ENCODE measurements at places on chromosomes 13 and 19.
A peak's percentile ranks its signal among the peaks of the same experiment; 100 is the strongest.

DNA sequence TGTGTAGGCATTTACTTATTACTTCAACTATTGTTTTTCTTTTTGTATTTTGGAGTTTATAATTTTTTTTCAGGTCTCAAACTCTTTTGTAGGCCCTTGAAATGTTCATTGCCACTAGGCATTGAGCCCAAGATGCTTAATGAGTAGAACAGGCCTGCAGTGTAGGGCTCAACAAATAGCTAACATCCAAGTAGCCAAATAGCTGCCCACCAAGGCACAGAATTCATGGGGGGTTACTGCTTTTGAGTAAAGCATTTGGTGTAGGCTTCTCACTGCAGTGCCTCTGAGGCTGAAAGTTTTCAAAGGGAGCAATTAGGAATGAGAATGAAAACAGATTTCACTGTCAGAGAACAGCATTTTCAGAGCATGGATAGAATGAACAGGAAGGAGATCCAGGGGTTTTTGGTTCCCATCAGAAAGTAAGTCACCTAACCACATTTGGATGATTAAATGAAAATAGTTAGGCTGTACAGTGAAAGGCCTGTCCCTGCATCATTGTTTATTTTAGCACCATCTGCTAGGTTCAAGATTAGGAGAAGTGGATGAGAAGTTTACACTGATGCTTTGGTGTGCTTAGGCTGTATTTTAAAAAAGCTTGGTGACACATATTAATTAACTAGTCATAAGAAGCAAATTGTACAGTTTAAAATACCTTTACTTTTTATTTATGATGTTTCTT, 61.0 kb downstream of the EDNRB start:
- DNase-seq = no peak

DNA sequence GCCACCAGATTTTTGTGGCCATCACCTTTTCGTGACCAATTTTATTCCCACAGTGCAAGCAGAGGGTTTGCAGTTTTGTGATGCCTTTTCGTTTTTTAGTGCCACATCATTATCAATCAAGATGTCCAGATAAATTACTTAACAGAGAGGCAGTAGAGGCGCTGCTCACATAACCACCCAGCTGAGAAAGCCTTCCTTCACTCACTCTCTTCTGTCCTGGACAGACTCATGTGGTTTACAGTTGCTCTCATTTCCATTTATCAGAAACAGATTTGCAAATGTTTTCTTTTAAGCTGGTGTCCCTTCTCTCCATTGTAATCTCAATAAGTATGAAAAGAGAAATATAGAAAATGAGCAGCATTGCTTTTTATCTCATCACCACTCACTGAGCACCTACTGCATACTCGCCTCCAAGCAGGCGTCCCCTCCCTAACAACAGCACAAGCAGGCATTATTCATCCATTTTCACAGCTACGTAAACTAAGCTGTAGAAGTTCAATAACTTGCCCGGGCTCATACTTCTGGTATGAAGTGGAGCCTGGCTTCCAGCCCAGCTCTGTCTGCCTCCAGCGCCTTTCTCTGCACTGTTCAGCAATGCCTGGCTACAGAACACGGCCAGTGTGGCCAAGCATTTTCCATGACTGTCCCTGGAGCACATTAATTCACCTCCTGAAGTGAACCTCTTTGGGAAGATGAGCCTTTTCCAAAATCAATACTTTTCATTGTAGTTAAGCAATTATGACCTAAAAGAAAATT, 34.6 kb upstream of the KATNAL1 start:
- no peak for DNase-seq

GRCh38 chr19:50333235-50333736, 4.1 kb upstream of the KCNC3 start:
- DNase-seq = peak; percentile 90

DNA sequence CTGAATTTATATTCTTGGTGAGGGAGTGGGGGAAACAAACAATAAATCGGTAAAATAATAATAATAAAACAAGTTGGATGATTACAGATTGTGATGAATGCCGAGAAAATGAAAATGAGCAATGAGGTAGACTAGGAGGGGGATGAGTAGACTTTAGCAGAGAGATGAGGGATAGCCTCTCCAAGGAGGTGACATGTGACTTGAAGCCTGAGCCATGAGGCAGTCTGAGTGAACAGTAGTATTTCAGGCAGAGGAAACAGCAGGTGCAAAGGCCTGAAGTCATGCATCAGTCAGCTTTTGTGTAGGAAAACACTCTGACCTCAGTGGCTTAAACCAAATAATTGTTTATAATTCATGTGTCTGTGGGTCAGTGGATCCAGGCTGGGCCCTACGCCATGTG, 4.6 kb downstream of the ZNF135 start:
- DNase-seq = no peak

DNA sequence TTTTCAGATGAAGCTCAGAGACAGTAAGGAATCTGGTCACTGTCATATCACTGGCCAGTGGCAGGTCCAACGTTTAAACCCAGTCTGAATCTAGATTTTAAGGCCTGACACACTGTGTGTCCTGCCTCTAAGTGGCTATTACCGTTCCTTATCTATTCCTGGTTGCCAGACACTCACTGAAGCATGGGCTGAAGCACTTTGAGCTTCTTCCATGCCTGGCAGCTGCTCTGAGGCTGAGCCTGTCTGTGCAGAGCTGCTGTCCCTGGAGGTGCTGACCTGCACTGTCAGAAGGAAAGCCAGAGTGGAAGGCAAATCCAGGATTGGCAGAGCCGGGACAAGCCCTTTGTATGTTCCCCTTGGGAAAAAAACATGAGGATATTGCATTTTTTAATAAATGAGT, 109.2 kb upstream of the SLC7A1 start:
- no peak for DNase-seq

DNA sequence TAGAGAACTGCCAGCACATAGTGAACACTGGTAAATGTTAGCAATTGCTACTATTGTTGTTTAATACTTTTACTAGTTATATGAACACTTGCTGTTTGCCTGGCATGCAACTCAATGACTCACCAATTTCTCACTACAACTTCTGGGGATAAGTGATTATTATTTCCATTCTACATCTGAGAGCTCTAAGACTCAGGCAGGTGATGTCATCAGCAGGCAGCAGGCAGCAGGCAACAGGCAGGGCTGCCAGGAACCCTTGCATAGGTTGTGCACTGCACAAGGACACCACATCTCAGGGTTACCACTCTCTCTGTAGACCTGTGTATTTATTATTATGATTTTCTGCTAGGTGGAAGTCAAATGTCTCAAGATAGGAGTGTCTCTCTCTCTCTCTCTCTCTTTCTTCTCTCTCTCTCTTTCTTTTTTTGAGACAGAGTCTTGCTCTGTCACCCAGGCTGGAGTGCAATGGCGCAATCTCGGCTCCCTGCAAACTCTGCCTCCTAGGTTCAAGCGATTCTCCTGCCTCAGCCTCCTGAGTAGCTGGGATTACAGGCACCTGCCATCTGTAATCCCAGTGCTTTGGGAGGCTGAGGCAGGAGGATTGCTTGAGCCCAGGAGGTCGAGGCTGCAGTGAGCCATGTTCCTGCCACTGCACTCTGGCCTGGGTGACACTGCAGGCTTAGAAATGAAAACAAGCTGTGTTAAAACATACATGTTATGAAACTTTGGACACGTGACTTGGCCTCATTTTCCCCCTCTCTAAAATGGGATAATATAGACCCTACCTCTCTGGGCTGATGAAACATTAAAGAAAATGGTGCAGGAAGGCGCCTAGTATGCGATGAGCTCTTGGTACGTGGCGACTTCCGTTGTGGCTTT, 22.7 kb downstream of the HPN start:
- DNase-seq = no peak

GRCh38 chr13:110624766-110625756, 9.7 kb downstream of the NAXD start:
- DNase-seq = no peak

DNA sequence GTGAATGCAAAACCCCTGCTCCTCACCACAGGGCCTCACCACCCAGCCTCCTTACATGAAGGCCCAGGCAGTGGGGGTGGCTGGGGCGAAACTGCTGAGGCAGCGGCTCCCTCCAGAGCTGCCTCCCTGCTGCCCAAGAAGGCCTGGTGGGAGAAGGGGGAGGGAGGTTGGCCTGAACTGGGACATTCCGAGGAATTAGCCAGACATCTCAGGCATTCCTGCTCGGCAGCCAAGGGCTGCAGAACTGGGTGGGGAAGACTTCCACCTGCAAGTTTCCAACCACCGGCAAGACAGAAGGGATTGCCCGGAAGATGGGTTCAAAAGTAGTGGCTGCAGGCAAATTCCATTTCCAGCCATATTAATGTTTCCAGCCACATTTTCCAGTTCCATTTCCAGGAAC, 2.3 kb upstream of the PSPN start:
- DNase-seq = no peak

DNA sequence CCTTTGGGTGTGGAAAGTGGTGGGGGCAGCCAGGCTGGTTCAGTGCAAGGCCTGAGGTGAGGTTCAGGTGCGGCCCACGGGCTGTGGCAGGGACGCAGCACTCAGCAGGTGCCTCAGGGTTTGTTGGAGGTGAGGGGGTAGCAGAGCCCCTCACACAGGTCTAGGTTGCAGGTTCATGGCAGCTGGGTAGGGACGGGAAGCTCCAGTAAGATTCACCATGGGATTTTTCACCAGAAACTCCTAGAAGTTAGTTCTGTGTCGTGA, 14.0 kb downstream of the MCF2L start:
- no peak for DNase-seq

DNA sequence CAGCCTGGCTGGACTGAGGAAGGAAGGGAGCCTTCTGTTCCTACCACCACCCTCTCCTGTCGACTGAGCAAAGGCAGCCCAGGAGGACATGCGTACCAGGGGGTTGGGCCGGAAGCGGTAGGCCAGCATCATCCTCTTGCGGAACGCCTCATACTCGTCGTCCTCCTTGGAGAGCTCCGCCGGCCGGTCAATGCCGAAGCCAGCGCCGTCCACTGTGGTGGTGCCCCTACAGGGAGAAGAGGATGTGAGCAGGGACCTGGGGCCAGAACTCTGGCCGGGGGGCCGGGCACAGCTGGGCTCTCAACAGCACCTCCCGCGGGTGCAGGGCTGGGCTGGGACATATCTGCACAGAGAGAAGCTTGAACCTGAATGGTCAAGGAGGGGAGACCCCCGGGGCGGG, 3.8 kb upstream of the TM6SF2 start:
- no peak for DNase-seq

- no peak for DNase-seq
Observed at GRCh38 chr19:54478677-54479266, 5.7 kb upstream of the CDC42EP5 start.

DNA sequence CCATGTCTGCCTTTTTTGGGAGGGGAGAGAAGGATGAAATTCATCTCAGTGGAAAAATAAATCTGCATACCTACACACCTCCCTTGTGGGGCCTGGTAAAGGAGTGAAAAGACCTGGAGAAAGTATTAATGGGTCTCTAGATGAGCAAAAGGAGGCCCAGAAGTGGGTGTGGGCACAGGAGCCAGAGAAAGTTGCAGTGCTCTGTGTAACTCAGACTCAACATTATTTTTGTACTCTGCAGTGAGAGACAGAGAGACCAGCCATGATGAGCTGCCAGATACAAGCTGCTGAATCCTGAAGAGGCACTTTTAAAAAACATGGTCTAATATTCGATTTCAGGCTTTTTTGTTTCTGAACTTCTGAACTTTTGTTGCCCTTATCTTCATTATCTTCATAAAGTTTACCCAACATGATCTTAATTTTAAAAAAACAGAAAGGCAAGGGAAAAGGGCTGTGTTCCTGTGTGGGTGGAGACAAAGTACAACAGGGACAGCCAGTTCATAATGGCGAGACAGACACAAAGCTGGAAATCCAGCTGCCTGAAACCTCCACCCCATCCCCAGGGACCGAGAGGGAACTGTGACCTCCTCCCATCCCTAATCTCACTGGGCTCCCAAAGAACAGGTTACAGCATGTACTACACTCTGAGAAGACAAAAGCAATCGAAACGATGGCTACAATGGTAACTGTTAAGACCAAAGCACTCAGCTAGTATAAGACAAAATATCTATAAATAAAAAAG, 77.2 kb downstream of the KLF12 start:
- no peak for DNase-seq

GRCh38 chr13:82698941-82699340, 1183.3 kb downstream of the SLITRK1 start:
- DNase-seq = no peak

- no peak for DNase-seq
Observed at GRCh38 chr13:100610391-100611347, 22.1 kb upstream of the GGACT start.

GRCh38 chr19:32642771-32643170, 32.2 kb downstream of the ANKRD27 start:
- DNase-seq = no peak

DNA sequence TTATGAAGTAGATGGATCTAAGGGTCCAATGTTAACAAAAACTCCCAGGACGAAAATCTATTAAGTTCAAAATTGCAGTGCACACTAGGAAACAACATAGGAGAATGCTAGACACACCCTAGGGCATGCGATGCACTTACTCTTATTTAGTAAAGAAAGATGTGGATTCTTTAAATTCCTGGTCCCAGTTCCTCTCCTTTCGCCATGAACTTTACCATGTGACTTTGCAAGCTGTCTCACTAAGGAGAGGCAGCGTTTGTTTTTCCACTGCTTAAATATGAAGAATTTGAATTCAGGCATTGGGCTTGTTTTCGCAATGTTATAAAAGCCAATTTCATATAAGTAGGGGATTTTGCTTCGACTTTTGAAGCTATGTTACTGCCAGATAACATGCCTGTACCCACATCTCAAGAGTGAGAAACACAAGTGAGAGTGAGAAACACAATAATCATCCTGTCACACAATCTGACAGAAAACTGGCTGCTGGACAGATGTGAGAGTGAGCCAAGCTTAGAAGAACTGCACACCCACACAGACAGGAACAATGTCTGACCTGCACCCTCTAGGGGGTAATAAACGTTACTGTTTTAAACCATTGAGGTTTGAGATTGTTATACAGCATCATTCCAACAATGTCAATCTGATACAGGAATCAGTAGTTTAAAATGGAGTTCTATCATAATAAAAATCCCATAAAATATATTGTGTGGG, 1308.4 kb downstream of the SLITRK5 start:
- DNase-seq = no peak

DNA sequence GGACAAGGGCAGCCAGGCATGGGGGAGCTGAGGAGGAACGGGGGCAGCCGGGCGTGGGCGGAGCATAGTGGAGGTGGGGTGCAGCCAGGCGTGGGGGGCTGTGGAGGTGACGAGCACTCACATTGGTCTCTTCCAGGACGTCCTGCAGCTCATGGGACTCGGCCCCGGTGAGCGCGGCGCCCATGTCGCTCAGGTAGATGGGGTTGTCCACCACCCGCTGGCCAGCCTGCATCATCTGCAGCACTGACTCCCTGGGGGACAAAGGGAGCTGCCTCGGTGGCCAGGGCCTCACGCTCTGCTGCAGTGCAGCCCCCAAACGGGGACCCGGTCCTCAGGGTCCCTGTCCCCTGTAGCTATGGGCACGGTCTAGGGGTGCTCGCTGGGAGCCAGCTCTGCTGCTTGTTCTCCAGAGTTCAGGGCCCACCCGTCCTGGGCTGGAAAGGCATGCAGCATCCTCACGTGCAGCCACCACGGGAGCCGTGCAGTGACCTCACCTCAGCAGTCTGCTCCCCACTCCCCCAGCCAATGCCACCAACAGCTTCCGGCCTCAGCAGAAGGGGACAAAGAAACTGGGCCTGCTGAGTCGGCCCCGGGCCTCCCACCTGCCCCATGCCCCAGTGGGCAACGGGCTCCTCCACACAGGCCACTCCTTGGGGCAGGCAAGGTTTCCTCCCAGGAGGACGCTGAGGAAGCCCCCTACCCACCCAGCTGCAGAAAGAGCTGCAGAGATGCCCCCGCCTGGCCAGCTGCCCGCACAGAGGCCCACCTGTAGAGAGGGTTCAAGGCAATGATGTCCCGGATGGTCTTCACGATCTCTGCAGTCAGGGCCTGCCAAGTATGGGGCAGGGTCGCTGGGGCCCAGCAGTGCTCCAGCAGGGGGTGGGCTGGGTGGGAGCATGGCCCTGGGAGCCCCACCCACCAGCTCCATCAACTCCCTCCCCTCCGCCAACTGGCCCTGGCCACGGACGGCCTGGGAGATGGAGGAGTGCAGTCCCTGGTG, 12.1 kb downstream of the LONP1 start:
- DNase-seq = no peak
